GM04503 (cell line): ENCODE measurements at places on chromosomes 1 and 21.

GRCh38 chr1:153072806-153073726, 1.7 kb upstream of the SPRR2B start:
- no peak for DNase-seq

DNA sequence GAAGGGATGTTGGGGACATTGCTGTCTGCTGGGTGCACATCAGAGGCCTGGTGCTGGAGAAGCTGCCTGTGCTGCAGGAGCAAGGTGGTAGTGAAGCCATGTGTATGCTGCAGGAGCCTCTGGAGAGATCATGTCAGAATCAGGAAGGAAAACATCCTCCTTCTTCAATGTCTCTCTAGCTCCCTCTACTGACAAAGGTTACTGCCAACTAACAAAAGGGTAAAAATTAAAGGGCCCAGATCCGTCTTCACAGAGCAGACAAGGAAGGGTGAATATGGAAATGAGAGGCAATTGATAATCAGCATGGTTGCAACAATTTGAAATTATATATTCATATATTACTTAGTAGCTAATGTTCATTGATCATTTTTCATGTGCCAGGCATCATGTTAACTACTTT, 32.2 kb downstream of the FAM177B start:
- DNase-seq: no peak

- no peak for DNase-seq
Observed at GRCh38 chr1:94235189-94236012, 2.0 kb downstream of the ARHGAP29 start.

- no peak for DNase-seq
Observed at GRCh38 chr1:218970397-218970990, 203.2 kb upstream of the LYPLAL1 start.

GRCh38 chr1:50667272-50667671, 244.0 kb upstream of the DMRTA2 start:
- no peak for DNase-seq

GRCh38 chr1:166933633-166934032, 41.7 kb downstream of the ILDR2 start:
- no peak for DNase-seq

- no peak for DNase-seq
Observed at GRCh38 chr1:180029524-180030135, 75.0 kb downstream of the CEP350 start.

- DNase-seq: no peak
Observed at GRCh38 chr1:79507770-79508169, 501.2 kb upstream of the ADGRL4 start.

DNA sequence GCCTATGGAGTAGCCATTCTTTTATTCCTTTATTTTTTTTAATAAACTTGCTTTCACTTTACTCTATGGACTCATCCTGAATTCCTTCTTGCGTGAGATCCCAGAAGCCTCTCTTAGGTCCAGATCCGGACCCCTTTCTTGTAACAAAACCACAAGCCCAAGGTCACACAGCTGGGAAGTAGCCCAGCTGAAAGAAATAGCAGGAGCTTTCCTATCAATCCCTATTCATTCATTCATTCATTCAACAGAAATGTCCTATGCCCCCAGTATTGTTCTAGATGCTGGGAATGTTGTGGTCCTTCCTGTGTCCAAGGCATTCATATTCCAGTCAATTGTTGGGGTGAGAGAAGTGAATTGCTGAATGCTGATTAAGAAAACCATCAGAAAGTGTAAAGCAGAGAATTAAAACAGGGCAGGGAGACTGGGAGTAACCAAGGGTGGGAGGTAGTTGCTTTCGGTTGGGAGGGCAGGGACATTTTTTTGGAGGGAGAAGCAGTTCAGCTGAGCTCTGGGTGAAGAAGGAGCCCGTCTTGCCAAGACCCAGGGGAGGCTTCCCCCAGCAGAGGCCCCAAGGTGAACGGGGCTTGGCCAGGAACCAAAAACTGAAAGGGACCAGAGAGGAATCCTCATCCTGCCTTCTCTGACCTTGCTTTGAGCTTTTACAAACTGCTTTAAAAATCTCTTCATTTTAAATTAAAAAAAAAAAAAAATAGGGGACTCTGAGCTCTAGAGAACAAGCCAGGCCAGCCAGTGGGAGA, 10.8 kb downstream of the PLA2G2D start:
- DNase-seq: no peak

DNA sequence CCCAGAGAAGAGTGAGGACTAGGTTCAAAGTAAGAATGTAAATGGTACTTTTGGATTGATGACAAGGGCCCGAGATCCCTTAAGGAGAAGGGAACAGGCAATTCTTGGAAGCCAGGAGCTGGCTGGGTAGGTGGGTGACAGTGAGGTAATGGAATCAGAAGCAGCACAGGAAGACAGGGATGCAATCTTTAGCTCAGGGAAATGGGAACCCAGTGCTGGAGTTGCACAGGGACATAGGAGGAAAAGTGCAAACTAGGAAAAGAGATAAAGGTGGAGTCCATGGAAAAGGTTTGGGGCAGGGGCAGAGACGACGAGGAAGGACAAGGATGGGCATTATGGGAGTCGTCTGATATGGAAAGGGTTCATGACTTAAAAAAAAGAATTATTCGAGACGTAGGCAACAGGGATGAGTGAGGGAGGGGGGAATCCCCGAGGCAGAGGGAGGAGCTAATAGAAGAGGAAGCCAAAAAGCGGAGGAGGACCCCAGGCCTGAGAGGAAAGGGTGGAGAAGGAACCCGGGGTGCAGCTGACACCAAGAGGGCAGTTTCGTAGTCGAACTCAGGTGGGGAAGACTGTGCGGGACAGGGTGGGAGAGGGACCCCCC, 495 bp downstream of the PI4KB start:
- no peak for DNase-seq

DNA sequence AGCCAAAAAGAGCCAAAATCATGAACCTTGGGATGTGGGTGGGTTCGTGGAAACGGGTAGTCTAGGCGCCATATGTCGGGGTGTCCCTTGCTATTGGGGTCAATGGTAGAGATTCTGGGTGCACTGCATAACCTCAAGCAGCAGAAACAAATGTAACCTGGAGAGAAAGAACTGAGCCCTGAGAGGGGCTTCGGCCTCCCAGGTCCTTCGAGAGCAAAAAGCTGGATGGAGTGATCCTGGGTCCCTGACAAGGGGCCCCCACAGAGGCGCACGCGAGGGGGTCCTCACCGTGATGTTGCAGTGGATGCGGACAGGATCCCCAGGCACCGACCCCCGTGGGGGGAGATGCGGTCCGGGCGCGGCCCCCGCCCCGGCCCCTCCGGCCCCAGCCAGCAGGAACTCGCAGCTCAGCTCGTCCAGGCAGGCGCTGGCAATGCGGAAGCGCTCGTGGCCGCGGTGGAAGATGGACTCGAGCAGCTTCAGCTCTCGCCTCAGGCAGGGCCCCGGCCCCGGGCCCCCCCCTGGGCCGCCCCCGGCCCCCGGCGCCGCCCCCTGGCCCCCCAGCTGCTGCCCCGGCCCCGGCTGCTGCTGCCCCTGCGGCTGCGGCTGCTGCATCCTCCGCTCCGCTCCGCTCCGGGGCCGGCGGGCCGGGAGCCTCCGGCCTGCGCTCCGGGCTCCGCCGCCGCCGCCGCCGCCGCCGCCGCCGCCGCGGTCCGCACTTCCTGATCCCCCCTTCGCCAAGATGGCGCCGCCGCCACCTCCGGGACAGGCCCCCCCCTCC, at the start of gene UBE2Q1:
Gene UBE2Q1 (minus strand): TSS at position 724 of the 781 bp plus-strand sequence. CDS start 109 bp downstream, at position 615.
- DNase-seq: no peak

DNA sequence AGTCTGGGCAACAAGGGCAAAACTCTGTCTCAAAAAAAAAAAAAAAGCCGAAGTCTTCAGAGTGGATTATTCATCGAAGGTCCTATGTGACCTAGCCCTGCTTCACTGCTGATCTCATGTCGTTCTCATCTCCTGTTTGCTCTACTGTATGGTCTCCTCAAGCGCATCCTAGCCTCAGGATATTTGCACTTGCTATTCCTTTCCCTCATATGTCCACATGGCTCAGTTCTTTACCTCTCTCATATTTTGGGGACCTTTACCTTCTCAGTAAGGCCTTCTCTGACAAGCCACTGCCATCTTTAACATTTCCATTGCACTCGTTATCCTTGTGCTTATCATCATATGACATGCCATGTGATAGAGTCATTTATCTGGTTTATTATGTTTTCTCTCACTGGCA, 2.6 kb downstream of the TBCE start:
- DNase-seq: no peak

- no peak for DNase-seq
Observed at GRCh38 chr1:5522531-5523145, 469.6 kb downstream of the NPHP4 start.

DNA sequence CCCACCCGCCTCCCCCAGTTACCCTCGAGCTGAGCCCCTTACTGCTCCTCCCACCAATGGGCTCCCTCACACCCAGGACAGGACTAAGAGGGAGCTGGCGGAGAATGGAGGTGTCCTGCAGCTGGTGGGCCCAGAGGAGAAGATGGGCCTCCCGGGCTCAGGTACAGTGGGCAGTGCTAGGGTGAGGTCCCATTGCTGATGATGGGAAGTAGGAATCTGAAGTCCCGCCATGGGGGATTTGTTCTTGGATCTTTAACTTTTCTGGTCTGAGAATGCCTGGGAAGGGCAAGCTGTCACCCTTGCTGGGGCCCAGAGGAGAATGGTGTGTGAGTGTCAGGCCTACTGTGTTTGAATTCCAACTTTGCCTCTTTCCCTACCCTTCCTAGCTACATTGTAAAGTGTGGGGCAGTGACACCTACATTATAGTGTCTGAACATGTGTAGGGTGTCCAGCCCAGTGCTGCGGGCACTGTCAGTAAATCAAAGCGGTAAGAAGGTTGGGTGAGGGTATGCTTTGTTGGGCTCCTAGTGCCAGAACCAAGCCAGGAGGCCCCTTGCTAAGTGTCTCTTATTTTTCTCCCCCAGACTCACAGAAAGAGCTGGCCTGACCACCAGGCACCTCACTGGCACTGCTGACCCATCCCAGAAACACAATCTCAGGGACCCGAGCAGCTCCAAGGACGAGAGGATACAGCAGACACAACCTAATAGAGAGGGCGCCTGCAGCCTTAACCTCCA, 44.7 kb downstream of the YARS1 start:
- no peak for DNase-seq

DNA sequence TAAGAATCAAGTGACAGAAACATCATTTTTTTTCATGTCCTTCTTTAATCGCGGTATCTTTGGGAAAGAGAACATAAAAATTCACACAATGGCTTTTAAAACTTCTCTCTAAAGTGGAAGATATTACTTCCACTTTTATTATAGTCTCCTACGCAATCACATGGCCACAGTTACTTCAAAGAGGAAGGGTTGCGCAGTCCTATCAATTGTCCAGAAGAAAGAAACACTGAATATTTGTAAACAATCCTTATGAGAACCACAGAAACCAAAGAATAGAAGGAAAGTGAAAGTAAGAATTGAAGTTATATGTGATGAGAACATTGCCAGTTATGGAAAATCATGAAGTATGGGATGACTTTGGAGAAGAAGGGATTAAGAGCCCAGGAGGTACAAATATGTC, 32.6 kb downstream of the CFH start:
- no peak for DNase-seq

DNA sequence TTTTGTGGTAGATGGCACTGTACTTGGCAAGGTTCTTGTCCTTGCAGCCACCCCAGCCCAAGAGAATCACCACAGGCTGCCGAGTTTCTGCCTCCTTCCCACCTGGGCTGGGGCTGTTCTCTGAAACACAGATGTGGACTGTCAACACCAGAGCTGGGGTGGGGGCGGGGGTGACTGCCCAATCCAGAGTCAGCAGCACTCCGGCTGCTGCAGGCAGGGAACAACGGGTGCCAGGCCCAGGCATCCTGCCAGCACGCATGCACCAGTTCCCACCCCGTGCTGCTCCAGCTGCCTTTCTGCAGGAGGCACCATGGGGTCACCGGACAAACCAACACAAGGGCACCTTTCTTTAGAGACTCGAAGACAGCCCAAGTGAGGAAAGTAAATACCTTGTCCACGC, 14.1 kb downstream of the TMEM53 start:
- DNase-seq: no peak

DNA sequence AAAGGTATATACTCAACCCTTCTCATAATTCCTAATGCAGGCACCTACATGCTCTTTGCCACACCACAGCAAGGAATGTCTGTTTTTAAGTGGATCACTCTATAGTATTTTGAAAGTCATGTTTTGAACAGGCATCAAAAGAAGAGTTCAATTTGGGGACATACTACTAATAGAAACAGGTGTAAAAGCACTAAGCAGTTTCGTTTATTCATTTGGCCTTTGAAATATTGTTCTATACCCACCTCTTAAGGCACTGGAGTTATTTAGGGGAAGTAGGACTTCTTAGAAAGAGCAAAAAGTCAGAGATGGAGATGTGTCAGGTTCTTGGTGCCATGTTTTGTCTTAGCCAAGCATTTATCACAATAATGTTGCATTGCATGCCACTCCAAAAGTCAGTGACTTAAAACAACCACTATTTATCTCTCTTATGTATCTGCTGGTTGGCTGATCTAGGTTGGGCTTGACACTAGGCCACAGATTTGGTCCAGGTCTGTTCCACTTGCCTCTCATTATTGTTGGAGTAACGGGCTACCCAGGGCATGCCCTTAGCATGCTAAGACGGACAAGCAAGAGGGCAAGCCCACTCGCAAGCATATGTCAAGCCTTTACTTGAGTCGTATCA, 107.5 kb downstream of the RGL1 start:
- no peak for DNase-seq

- no peak for DNase-seq
Observed at GRCh38 chr1:56532350-56532683, 47.0 kb downstream of the PLPP3 start.

DNA sequence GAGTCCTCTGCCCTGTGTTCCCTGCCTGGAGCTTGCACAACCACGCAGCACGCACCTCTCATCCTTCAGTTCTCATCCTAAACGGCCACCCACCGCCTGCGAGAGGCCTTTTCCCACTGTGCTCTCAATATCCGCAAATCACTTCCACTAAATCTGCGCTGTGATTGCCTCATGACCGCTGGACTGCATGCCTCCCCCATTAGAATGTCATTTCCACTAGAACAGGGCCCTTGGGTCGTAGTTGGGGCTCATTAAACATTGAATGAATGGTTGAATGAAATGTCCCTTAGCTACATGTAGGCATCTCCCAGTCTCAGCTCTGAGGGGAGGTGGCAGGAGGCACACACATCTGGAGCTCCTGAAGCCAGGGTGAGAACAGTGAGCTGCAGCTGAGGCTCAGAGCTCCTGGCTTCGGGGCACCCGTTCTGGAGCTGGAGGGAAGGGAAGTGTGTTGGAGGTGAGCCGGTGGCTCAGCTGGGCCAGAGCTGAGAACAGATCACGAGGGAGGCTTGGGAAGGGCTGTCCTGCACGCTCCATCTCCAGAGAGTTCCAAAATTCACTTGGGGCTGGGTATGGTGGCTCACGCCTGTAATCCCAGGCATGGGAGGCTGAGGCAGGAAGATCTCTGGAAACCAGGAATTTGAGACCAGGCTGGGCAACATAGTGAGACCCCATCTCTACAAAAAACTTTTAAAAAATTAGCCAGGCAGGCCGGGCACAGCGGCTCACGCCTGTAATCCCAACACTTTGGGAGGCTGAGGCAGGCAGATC, 30.4 kb downstream of the TMEM201 start:
- DNase-seq: no peak

- DNase-seq: no peak
Observed at GRCh38 chr1:160539990-160540858, 17.2 kb upstream of the SLAMF6 start.
